Caco-2 (cell line): ENCODE measurements at places on chromosomes 4 and X.

DNA sequence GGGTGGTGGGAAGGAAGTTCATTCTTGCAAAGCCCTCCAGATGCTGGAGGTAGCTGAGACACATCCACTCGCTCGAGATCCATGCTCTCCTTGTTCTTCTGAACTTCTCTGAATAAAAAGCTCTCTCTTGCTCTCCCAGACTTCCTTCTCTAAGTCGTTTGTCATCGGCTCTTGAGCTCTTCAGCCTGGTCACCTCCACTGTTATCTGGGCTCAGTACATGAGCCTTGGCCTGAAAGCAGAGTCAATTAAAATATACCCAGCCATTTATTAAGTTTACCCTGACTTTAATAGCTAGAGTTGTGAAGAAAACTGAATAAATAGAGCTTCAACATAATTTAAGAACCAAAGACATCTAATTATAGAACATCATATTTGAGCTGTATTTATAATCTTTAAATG, 99.0 kb downstream of the CPE start:
- DNase-seq: no peak

- DNase-seq: no peak
These were observed 58.9 kb upstream of the PGM2 start for GRCh38 chr4:37767546-37767945.

GRCh38 chr4:152917543-152918395, 18.4 kb upstream of the FHDC1 start:
- DNase-seq: no peak

DNA sequence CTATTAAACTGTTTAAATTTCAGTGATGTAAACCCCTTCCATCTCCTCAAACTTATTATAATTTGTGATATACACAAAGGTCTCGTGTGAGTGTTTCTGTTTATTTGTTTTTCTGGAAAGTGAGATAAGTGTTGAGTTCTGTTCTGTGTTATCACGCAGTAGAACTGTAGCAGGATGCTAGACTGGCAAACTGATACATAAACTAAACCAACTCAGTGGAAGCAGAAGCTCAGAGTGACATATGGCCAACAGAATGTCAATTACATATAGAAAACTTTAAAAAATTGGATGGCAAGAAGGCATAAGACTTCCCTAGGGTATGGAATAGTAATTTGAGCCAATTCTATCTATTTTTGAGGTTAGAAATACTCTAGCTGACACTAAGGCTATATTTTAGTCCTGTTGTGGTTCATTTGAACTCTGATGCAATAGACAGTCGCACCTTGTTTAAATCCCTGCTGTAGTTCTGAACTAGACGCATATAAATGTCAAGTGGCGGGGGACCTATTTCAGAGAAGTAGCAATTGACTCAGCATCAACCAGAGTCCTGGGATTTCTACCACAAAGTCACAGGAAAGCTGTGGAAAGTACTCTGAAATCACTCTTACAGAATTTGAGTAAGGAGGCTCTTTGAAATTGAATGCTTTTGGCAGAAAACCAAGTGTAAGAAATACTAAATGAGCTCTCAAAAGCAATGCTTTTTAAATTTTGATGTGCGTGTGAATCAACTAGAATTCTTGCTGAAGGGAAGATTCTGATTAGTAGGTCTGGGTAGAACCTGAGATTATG, 294.4 kb downstream of the INPP4B start:
- DNase-seq: no peak

GRCh38 chr4:73675623-73676022, 55.4 kb upstream of the RASSF6 start:
- DNase-seq: no peak

- DNase-seq: no peak
These were observed 282.5 kb upstream of the RASGEF1B start for GRCh38 chr4:81754169-81754568.

DNA sequence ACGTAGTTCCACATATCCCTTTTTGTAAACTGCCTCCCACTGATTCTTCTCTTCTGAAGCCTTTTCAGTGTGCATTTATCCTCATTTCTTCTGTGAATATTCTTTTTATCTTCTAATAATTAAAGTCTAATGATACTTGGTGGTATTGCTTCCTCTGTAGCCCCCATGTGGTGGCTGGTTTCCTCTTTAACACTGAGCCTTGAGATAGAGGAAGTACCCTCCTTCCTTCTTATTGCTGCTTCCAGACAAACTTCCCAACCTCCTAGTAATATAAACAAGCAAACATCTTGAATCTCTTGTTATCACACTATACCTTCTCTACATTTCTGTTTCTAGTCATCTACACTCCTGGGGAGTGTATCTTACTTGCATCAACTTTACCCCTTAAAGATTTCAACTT, 310.5 kb upstream of the GIMD1 start:
- DNase-seq: no peak

- peak; percentile 45 for DNase-seq
These were observed 27.2 kb upstream of the SEC24B start for GRCh38 chr4:109406337-109406931.

GRCh38 chrX:11010476-11010875, 100.7 kb upstream of the HCCS start:
- no peak for DNase-seq

DNA sequence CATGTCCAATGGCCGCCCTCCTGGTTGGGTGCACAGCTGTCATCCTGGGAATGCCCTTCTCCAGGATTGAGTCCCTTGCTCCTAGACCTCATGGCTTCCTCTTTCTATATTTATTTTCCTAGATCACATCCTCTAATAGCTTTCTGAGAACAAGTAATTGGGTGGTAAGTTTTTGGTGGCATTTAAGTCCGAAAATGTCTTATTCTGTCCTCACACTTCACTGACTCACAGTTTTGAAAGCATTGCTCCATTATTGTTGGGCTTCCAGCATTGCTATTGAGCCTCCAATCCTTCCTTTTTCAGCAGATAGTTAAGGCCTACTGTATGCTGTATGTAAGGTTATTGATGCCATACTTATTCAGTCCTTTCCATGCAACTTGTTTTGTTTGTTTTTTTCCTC, 25.9 kb downstream of the PGM2 start:
- DNase-seq: no peak
